Substantia nigra (tissue), 51 donors: ENCODE measurements at places on chromosomes 4 and X.

- no peak for DNase-seq
Observed at GRCh38 chrX:95907081-95907480, 777.6 kb upstream of the DIAPH2 start.

DNA sequence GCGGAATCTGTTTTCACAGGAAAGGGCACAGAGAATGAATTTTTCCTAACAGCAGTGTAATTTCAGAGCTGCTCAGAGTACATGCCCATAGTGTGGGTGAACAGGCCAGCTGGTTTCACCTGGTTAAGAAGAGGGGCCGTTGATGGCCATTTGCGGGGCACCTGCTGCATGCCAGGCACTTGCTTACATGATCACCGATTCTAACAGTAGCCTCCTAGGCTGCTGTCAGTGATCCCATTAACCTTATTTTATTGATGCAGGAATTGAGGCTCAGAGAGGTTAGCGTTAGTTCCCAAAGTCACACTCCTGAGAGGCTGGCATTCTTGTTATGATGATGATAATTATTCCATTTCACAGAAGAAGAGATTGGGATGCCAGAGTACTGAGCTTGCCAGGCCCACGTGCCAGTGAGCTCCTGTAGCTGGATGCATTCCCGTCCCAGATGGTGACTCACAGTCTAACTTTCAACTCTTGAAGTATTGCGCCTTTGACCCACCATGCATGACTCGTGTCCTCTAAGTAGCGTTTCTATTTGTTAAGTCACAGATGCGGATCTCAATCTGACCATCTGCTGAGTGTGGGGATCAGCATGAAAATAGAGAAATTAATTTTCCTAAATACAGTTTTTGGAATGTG is 76.5 kb downstream of the PSAPL1 start:
- DNase-seq: no peak

DNA sequence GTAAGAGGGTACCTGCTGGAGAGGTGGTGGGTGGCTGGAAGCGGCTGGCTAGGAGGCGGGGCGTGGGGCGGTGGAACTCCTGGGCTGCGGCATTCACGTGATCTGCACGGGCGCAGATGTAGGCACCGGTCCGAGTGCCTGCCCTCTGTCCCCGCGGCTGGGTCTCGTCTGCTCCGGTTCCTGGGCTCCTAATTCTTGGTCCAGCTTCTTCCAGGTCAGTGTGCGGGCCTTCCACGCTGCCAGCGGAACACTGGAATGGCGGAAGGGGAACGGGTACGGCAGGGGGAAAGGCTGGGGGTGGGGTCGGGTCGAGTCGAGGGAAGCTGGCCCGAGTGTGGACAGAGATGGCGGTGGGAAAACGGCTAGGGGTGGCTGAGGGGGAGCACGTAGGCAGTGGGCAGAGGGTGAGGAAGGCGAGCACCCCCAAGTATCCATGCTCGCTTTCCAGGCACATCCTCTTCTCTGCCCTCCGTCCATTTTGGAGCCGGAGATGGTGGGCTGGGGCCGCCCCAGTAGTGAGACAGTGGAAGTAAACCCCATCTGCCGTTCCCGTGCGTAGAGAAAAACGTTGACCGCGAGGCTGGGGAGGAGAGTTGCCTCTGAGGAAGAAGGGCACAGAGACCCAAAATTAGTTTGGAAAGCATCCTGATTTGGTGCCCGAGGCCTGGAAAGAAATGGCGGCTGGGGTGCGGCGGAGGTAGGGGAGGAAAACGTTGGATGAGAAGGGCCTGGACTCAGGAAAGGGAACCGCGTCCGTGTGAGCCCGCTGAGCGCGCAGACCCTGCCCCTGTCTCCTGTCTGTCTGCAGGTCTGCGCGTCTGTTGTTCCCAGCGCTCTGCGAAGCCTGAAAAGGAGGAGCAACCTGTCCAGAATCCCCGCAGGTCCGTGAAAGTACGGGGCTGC is at the start of gene TCEAL4:
TCEAL4 (plus strand) TSS at position 105 of the 903 bp plus-strand sequence. CDS start 1,161 bp downstream, outside the sequence.
- DNase-seq: peak; percentile 45

DNA sequence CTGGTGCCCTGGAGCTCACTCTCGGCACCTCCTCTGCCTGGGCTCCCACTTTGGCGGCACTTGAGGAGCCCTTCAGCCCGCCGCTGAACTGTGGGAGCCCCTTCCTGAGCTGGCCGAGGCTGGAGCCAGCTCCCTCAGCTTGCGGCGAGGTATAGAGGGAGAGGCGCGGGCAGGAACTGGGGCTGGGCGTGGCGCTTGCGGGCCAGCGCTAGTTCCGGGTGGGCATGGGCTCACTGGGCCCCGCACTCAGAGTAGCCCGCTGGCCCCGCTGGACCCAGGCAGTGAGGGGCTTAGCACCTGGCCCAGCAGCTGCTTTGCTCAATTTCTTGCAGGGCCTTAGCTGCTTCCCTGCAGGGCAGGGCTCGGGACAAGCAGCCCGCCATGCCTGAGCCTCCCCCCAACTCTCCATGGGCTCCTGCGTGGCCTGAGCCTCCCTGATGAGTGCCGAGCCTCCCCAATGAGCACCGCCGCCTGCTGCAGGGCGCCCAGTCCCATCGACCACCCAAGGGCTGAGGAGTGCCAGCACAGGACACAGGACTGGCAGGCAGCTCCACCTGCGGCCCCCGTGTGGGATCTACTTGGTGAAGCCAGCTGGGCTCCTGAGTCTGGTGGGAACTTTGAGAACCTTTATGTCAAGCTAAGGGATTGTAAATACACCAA is 26.7 kb upstream of the FAM90A26 start:
- no peak for DNase-seq

DNA sequence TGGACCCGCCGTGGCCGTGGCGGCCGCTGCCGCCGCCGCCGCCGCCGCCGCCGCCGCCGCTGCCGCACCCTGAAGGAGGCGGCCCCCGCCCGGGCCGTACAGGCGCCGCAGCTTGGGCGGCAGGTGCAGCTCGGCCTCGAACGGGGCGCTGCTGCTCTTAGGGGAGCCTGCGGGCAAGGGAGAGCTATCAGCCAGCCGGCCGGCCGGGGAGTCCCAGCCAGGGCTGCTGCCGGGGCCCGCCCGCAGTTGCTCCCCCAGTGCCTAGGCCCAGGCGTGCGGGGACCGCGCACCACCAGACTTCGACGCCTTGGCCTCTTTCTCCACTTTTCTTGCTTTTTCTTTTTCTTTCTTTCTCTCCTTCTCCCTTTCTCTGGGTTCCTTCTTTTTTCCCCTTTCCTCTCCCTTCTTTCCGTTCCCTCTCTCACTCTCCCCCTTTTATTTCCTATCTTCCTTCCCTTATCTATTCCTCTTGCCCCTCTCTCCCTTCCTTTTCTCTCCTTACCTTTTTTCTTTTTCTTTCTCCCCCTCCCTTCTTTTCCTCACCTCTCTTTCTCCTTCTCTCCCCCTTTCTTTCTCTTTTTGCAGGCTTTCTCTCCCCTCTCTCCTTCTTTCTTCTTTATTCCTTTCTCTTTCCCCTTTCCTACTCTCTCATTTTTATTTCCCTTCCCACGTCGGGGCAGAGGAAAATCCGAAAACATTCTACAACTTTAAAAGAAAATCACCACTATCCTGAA is 2.0 kb downstream of the ARX start:
- no peak for DNase-seq

GRCh38 chr4:124173912-124174311 is 538.6 kb downstream of the ANKRD50 start:
- no peak for DNase-seq

DNA sequence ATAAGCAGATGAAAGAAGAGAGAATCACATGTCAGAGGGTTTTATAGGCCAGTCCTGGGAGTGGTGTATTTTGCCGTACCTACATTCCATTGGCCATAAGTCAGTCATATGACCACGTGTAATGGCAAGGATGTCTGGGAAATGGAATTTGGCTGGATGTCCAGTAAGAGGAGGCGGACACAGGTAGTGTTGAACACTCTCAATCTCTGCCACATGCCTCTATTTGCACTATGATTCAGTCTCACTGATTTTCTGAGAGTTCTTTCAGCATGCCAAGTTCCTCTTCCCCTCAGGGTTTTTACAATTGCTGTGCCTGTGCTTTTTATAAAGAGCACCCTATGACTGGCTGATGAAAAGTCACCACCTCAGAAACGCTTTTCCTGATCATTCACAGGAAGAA is 164.2 kb upstream of the GPR101 start:
- DNase-seq: no peak

DNA sequence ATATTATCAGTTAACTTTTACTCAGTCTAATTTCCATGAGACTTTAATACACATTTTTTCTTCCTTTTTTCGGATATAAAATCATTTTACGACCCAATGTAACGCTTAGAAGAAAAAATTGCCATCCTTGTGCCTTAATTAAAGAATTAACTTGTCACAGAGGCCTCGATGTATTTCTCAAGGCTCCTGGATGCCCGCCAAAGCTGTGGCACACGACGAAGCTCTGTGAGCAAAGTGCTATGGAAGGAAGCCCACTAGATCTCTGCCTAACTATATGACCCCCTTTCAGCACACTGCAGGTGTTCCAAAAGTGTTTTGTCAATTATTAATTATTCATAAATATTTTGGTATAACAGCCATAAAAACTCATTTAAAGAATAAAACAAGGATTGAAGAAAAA is 54.4 kb downstream of the TAPT1 start:
- peak; percentile 3 for DNase-seq

DNA sequence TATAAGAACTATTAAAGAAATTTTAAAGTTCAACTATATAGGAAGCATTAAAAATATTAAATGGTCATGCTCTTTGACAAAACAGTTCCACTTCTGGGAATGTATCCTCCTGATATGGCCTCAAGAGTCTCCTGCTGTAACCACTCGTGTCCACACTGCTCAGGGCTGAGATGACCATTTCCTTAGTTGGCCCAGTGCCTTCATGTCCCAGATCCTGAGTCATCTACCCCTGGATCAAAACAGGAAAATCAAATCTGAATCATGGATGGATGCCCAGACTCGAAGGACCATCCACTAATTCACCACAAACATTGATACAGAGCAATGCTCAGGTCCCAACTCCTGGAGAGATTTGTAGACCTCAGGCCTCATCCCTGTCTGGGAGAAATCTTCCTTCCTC is 44.7 kb downstream of the GPRASP3 start:
- no peak for DNase-seq

DNA sequence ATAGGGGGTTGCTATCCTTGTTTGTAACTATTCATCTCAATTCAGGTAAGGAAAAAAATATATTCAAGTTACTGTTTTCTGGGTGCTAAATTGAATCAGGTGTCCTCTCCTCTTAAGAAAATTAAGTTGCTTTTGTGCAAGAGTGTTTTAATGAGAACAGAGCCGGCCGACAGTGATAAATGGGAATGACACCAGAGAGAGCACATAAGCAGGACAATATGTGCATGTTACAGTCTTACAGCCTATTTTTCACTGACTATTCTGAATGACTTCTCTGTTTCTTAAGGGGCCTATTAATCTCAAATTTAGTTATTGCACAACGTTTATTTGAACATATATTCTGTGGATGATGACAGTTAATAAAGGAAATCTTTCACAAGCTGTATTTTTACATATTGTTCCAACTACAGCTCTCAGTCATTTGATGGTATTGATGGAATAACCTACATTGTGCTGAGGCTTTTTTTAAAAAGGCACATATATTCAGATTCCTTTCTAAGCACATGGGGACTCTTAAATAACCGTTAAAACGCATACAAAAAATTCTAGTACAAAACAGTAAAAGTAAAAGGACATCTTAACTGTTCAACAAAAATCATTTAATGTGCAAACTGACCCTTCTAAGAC is 68.4 kb downstream of the SLC10A7 start:
- DNase-seq: no peak
